ENCODE measurements at places on chromosomes 2 and 18.

DNA sequence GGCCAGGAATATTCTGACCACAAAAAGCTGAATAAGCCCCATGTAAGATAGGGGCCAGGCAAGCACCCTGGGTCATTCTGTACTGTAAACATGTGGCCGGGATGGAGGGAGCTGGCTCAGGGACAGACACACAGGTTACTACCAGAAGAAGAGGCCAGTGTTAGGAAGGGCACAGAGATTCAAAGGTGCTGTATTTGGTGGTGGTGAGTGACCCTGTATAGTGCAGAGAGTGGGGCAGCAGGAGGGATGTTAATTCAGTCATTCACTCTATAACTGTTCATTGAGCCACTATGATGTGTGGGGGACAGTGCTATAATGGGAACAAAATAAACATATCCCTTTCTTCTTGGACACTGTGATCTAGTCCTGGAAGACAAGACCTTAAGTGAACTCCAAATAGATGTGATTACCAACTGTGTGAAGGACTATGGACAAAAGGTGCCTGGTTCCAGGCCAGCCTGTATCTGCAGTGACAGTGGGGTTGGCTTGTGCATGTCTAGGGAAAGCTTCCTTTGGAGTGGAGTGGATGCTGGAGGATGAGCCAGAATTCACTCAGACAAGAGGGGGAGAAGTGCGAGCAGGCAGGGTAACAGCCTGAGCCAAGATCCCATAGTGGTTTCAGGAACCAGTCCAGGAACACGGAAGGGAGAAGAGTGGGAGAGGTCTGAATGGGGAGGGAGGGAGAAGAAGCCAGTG, 8.3 kb downstream of the MOCOS start:
- no peak for DNase-seq

DNA sequence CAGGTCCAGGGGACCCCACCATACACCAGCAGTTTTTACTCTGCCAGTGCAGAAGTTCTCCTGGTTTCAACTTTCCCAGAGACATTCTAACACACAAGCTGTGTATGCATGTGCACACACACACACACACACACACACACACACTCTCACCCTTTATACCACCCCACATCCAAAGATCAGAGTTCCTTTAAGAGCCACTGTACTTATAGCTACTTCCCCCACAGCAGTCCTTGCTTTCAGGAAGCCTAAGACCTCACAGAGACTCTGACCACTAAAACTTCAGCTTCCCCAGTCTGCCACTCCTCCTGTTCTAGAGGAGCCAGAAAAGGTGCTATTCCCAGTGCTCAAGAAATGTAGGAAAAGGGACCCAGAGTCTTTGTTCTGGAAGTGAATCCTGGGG, 107.8 kb downstream of the ZNF521 start:
- no peak for DNase-seq

DNA sequence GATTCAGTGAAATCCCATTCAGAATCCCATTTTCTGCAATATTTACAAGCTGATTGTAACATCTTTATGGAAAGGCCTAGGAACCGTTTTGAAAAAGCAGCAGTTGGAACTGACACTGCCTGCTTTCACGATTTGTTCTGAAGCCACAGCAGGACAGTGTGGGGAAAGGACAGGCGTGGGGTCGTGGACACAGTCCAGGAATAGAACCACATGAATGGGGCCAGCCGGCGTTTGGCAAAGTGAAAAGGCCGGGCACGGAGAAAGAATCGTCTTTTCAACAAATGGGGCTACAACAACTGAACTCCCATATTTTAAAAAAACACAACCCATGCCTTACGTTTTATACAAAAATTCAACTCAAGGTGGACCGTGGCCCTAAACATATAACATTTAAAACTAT, 69.8 kb downstream of the SLC66A2 start:
- no peak for DNase-seq

GRCh38 chr2:98388081-98388480, 41.8 kb downstream of the CNGA3 start:
- DNase-seq, result no peak

DNA sequence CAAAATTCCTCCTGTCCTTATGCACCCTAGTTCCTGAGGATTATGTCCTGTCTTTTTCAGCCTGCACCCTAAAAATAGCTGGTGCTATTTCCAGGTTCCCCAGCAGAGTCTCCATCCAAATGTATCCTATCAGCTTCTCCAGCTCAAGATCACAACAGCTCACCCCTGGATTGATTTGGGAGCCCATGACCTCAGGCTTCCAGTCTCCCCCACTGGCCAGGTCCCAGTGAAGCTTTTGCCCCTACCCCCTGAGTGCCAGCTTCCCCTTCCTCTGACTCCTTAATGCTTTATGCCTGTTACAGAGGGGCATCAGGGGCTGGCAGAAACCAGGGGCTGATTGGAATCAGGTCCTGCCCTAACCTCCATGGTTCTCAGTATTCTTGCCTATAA, 76.9 kb upstream of the DAPL1 start:
- DNase-seq, result no peak
